ENCODE measurements at places on chromosomes 5 and 9.

DNA sequence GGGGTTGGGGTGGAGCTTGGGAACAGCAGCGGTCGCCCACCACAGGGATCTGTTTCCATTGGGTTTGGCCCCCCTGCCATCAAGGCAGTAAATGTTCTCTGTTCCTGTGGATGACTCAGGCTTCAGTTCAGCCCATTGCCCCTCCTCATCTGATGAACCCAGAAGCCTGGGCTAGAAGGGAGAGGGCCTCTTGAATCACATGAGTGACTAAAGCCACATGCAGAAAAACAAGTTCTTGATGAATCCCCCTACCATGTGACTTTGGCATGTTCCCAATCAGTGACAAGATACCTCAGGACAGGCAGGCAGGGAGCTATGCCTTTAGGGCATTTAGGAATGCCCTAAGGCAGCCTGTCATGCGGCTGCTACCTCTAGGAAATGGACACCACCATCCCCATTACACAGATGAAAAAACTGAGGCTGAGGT, 2.5 kb downstream of the SH3PXD2B start:
- peak; percentile 27 for DNase-seq

- no peak for DNase-seq
Measured at GRCh38 chr5:8473016-8473415, 604.1 kb downstream of the MTRR start.

DNA sequence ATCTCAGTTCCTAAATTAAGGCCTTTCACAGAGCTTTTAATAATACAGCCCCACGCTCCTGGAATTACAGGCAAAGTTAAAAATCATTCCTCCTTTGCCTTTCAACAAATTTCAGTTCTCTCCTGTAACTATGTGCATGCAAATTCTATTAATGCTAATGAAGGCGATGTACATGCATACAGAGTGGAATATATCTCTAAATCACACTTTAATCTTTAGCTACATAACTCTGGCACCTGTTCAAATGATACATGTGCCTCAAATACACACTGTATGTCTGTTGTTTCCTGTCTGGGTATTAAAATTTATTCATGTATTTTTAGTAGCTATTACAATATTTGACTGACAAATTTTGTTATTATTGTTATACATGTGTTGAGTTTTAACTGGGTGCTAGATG, 30.8 kb downstream of the CETN3 start:
- DNase-seq = no peak

GRCh38 chr5:62720031-62720441, 141.4 kb downstream of the LRRC70 start:
- DNase-seq = no peak

DNA sequence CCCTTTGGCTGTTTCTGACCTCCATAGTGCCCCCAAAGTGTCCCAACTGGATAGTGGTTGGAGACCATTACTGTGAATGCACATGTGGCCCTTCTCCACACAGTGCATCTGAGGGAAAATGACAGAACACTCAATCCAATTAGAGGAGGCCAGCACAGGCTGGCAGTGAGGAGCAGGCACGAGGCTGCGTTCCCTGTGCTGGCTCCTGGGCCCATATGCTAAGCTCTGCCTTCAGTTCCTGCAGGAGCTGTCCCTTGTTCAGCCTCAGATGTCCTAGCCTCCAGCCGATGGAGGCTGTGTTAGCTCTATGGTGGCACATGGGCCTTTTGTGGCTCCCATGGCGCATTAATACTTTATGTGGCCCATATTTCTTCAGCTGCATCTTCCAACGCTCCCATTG, 35.8 kb downstream of the ALG2 start:
- peak; percentile 71 for DNase-seq

DNA sequence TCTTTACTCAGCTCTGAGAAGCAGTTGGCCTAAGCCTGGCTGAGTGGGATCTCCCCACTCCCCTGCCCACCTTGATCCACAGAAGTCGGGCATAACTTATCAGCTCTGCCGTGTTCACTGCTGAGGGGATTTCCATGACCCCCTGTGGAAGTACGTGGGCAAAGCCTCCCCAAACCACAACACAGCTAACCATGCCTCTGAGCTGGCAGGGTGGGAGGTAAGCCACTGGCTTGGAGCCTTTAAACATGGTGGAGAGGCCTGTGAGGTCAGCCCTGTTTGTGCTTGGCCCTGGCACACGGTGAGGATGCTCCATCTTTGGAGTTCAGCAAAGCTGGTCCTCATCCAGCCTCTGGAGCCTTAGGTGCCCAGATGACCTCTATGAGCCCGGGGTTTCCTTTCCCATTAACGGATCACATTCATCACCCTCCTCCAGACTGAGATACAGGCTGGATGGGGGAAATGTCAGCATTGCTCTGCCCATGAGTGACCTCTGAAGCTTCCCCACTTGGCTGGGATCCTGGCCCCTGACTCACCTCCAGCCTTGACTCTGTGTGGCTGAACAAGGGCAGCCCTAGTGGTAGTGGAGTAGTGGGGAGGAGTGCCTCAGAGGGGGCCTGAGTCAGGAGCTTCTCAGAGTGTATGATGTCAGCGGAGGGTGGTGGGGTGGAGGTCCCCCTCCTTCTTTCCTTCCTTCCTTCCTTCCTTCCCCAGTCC, 6.2 kb downstream of the PDLIM4 start:
- DNase-seq = no peak

DNA sequence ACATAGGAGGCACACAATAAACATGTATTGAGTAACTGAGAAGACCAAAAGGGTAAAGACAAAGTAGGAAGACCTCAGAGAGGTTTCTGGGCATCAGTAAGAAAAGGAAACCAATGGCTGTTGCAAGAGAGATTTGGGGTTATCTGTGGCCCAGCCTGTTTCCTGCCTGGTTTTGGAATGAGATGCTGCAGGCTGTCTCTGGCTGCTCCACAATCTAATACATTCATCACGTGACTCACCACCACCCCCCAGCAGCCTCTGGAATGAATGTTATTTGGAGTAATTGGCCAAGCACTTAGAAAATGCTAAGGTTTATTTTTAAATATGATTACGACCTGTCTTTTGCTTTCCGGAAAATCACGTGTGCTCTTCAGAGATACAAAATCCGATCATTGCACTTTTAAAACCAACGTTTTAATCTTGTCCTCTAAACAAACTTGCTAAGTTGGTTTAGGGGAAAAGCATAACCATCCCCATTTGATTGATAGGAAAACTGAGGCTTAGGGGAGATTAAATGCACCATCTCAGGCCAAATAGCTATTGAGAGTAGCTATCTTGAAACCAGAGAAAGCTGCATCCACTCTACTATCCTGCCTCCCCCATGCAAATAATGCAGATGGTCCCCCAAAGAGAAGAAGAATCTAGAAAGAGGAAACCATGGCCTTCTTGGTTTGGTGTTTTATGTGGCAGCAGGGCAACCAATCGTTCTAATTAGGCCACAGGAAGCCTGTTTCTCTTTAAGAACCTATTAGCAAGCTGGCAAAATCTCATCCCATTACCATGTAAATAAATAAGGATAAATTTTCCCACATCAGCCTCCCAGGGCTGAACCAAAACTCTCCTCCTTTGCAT, 151.8 kb upstream of the ADRA1B start:
- no peak for DNase-seq

DNA sequence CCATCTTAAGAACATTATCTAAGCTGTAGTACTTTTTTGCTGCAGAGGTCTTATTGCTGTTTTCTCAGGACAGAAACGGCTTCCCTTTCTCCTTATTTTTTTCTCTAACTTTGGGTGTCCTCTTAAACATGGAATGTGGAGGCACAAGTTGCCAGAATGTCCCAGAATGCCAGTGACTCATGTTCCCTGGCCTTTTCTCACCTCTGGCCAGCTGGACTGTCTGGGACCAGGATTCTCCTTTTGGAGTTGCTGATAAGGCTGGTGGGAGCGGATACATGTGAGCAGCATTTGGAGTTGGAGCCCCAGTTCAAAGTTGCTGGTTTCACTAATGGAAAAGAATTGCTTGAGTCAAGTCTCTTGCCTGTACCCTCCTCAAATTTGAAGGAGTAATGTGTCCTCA, 112.8 kb downstream of the ARHGAP26 start:
- DNase-seq = no peak

DNA sequence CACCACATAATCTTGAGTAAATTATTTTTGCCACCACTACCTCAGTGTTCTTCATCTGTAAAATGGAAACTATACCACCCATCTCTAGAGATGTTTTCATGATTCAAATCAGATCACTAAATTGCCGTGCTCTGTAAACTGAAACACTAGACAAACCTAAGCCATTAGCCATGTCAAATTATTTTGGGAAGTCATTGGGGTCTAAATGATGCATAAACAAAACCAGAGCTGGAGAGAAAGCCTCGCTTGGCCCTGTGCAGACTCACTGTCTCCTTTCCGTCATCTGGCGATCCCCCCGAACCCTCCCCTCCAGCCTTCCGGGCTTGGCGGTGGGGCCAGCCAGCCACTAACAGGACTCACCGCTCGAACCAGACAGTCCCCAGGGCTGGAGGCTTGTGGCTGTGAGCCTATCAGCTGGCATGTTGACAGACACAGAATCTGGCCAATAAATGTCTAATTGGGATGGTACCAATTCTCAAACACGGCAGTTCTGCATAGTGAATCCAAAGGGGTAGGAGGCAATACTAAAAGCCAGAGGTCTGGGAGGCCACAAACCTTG, 256.5 kb downstream of the SEC61B start:
- DNase-seq = peak; percentile 85

DNA sequence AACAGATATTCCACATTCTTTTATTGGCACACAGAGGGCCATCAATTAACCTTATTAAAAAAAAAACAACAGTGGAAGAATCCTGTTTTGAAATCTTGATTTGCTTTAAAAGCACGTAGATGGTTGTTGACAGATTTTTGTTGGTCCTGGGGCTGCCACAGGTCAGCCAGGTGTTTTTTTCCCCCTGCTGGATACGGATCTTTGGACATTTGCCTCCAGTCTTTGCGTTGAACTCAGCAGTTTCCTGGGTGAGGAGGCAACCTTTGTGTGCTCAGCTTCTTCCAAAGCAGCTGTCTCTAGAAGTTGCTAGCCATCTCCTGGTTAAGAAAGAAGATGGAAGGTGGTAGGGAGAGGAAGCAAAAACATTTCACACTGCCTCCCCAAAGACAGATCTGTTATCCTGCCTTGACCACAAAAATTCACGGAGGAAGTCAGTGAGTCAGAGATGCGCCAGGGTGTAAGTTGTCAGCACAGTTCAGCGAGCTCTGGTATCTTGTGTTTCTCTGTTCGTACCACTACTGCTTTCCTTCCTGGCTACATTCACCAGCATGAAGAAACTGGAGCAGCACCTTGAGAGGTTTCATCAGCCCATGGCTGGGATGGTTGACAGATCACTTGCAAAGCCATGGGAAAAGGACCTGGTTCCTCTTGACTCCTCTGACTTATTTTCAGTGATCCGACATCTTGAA, 207.3 kb downstream of the ARHGAP26 start:
- DNase-seq = no peak

GRCh38 chr9:79592726-79593493, 21.1 kb downstream of the TLE4 start:
- no peak for DNase-seq

DNA sequence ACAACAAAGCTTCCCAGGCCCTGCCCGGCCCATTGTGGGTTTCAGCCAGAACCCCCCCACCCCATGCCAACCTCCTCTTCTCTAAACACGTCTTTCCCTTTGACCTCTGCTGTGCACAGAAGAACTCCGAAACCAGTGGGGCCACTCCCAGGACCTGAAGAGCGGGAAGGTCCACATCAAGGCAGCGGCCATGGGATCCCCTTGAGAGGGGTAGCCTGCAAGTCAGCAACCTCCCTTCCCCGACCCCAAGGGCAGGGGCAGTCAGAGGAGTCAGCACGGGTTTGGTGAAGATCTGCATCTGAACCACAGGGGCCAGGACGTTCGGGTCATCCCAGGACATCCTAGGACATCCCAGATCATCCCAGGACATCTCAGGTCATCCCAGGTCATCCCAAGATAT, 379.9 kb upstream of the IRX4 start:
- DNase-seq = no peak

DNA sequence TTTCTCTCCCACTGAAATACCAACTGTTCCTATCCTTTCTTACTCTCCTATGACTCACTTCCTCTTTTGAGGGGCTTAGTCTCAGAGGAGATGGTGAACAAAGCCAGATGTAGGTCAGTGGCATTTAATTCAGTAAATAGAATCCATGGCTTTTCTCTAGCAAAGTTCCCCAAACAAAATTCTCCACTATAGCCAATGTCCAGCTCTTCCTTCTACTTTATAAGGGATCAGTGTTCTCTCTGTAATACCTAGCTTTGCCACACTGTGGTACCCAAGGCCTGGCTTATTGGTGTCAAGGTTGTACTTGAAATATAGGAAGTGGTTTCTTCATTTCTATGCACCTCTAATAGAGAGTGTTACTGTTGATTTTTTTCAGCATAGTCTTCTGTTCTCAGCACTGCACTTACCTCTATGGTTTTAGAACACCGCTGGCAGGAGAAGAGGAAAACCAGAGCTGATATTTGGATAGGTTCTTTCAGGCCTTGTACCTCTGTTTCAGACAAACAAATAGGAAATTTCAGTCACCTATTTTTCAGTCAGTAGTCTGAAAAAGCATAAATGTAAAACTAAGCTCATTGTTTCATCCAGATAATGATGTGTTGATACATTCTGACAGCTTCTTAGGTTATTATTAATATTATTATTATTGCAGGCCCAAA, 40.6 kb upstream of the ITGA2 start:
- DNase-seq = peak; percentile 55

DNA sequence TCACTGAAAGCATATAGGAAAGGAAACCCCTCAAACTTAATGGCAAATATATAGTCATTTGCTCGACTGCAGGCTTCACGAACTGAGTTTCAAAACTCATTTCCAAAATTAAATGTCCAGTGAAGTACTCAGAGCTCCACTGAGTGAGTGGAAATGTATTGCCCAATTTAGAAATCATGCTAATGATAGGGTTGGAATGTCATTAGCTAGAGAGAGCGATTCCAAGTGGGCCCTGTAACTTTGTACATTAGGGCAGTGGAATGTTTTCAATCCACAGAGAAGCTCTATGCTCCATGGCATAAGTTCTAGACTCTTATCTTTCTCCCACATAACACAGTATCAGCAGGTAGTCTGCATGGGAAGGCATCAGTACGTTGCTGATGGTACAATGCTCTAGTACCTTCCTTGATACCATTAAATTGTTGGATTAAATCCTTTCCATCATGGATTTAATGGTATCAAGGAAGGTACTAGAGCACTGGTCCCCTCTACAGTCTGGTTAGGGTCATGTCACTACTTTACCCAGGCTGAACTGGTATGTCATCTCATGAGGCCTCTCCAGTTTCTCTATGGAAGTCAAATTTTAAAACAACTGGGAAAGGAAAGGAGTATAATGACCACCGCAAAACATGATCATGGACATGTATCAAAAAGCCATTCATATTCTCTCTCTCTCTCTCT, 183.2 kb upstream of the RASEF start:
- no peak for DNase-seq

DNA sequence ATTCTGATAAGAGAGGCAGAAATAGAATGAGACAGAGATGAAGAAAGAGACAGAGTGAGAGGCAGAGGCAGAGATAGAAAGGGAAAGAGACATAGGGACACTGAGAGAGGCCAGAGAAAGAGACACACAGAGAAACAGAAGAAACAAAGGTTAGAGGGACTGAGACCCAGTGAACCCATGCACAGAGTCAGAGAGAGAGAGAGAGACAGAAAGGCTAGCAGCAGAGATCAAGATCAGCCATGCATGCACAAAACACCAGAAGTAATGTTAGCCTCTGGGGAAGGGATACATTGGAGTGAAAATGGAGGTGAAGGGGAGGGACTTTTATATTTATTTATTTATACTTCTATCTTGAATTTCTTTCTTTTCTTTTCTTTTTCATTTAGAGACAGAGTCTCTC, 14.1 kb upstream of the SPARC start:
- DNase-seq = no peak
